ENCODE measurements at places on chromosomes 6 and 20. TPM values are rescaled to one million over a fixed set of nuclear protein-coding genes. Genes with fewer than 3 reads are reported as not detected.

The SERINC1 gene
- 130 TPM for polyA plus RNA-seq

The TOP1 gene
- 23.4 TPM for polyA plus RNA-seq

The SENP6 gene
- 28.8 TPM for polyA plus RNA-seq

The MYBL2 gene
- polyA plus RNA-seq = not detected

DNA sequence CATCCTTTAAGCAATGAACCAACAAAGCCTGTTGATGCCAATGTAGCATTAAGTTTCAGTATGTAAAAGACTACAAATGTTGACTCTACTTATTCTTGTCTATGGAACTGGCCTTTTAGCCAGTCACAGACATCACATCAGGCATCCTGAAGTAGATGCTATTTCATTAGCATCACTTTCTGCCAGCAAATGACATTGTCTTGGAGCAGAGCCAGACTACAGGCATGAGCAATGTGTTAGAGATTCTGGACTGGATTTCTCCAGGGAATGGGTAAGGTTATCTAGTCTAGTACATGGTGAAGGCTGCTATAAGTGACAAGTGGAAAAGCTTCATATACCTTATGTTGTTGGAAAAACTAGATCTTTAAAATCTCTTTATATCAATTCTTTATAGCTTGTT lies 142.9 kb downstream of the ADGRB3 start:
- no peak for DNase-seq

DNA sequence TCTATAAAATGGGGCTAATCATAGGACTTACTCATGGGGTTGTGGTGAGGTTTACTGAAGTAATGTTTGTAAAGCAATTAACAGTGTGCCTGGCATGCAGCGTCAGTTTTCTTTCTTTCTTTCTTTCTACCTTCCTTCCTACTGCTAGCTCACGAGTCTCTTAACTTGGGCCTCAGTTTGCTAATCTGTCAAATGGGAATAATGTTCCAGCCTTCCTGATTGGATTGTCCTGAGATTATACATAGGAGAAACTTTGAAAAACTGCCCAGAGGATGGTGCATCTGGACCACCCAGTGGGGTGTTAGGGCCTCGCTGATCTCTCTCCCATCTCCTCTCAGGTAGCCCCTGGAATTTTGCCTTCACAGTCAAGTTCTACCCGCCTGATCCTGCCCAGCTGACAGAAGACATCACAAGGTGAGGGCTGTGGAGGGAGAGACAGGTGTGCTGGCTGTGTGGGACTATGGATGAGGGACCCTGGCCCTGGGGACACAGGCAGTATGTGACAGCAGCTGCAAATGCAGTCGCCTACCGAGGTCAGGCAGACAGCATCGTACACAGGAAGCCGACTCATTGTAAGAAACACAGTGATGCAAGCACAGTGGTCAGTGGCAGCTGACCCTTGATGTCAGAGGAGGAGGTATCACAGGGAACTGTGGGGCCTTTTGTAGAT lies 27.5 kb downstream of the EPB41L1 start:
- DNase-seq = no peak

DNA sequence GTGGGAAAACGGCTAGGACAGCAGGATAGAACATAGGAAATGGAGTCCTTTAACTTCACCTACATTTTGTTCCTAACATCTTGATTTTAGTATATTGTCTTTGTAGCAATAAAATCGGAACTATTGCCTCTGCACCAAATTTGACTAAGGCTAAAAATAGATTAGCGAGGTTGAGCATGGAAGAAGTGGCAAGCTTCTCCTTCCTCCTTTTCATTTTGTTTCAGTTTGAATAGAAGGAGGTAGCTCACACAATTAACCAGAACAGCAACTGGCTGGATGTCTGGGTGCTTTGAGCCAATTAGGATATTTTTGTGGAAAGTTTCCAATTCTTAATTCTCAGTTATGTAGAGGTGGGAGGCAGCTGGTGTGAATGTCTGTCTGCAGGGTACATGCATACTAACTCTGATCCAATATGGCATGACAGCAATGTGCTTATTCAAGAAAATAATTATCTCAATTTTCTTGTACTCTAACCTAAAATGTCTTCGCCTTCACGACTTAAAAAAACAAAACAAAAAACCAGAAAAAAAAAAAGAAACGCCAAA lies 3.1 kb upstream of the HECA start:
- no peak for DNase-seq

DNA sequence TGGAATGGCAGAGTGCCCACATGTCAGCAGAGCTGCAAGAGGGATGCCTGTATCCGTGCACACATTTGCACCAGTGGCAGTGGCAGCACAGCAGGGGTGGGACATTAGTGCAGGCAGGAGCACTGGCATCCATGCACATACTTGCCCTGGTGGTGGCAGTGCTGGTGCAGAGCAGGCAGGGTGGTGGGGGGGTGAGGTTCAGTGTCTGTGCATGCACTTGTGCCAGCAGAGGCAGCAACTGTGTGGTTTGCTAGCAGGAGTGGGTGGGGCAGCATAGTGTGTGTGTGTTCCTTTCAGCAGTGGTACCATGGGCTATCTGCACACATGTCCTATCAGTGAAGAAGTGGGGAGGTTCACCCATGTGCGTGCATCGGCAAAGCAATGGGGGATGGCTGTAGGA lies 151.6 kb downstream of the EPM2A start:
- DNase-seq = no peak

- DNase-seq = peak; percentile 81
Measured at GRCh38 chr6:75283907-75284631, 523 bp downstream of the TMEM30A start.

DNA sequence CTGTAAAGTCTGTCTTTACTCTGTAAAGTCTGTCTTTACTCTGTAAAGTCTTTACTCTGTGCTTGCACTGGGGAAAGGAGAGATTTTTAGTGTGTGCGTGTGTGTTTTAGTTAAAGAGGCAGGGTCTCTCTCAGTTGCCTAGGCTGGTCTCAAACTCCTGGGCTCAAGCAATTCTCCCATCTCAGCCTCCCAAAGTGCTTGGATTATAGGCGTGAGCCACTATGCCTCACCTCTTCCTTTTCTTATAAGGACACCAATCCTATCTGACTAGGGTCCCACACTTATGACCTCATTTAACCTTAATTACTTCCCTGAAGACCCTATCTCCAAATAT lies 93.8 kb downstream of the JPH2 start:
- no peak for DNase-seq

- DNase-seq = no peak
Measured at GRCh38 chr20:33704197-33704924, 15.7 kb downstream of the PXMP4 start.

GRCh38 chr20:40156600-40157317 lies 532.3 kb downstream of the MAFB start:
- no peak for DNase-seq

DNA sequence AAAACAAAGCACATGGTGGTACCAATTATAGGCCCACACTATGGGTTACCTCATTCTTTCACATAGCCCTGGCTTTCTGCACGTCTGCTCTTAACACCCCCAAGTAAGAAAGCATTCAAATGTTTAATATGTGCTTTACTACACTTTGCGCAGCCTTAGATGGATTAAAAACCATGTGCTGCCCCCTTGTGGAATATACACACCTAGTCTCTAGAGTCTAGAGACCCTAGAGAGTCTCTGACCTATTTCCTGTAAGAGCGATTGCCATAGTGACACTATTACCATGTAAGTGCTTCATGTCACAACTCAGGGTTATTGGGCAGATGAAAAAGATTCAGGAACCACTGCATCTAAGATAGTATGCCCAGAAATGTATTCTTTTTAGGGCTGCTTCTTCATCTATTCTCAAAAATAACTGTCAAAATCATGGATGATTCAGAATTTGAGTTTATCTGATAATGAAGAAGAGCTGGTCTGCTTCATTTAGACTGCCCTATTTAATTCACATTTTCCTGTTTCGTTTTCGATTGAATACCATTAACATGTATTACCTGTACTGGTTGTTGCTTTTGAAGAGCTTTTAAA lies 186.3 kb downstream of the ADGB start:
- DNase-seq = peak; percentile 8

GRCh38 chr6:30885999-30886896 lies 1.9 kb downstream of the DDR1 start:
- peak; percentile 74 for DNase-seq

DNA sequence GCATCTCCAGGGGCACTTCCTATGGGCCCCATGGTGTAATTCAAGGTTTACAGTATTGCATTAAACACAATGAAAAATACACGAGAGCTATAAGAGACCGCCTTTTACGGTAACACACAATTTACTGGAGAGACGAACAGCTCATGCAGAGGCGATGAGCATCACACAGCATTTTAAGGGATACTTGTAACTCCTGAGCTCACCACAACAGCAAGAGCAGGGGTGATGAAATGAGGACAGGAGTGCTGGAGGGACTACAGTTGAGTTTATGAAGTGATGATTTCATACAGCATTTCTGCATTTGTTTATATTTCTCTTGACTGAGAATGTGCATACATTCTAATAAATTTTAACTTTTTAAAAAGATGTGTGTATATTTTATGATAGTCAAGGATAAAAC lies 113.9 kb downstream of the WDR27 start:
- DNase-seq = no peak

DNA sequence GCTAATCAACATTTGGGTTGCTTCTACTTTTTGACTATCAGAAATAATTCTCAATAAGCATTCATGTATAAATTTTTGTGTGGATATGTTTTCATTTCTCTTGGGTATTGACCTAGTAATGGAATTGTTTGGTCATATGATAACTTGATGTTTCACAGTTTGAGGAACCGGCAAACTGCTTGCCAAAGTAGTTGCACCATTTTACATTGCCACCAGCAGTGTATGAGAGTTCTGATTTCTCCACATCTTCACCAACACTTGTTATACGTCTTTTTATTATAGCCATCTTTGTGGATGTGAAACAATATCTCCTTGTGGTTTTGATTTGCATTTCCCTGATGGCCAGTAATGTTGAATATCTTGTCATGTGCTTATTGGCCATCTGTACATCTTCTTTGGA lies 42.6 kb upstream of the TGM2 start:
- DNase-seq = no peak

- no peak for DNase-seq
Measured at GRCh38 chr6:3899970-3900439, 50.8 kb downstream of the FAM50B start.

GRCh38 chr20:59845472-59845871 lies 88.0 kb downstream of the SYCP2 start:
- DNase-seq = no peak

GRCh38 chr20:31788578-31788977 lies 30.6 kb upstream of the MYLK2 start:
- DNase-seq = no peak

Data from kidney (tissue), 22 donors.